Peyer's patch (tissue), 4 donors: ENCODE measurements at places on chromosomes 12 and 14. TPM values are rescaled to one million over a fixed set of nuclear protein-coding genes. Genes with fewer than 3 reads are reported as not detected.
A peak's percentile ranks its signal among the peaks of the same experiment; 100 is the strongest.

DNA sequence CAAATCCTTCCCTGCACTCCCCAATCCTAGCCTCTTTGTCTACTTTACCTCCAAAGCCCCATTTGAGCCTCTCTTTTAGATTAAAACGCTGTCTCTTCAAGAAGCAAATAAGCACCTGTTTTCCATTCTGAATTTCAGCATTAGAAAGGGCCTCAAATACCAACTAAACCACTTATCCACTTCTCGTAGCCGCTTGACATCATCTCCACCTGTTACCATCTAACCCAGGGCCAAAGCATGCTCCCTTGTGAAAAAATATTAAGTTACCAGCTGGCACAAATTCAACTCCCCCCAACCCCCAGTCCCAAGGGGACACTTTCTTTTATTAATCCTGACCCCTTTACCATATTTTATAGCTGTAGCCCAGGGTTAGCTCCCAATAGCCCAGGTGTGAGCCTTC lies 43.1 kb downstream of the GPHB5 start:
- H3K4me3 ChIP-seq, result no peak overlapping the region
- H3K36me3 ChIP-seq, result no peaks in the 10 kb centered on the region
- no peaks in the 10 kb centered on the region for H3K27me3 ChIP-seq
- DNase-seq, result no peak
- H3K27ac ChIP-seq, result no peak overlapping the region
- no peaks in the 10 kb centered on the region for H3K4me1 ChIP-seq

GRCh38 chr14:38623661-38624060 lies 367.8 kb upstream of the CLEC14A start:
- no peak for DNase-seq
- no peaks in the 10 kb centered on the region for H3K4me1 ChIP-seq
- H3K27me3 ChIP-seq, result no peaks in the 10 kb centered on the region
- no peaks in the 10 kb centered on the region for H3K36me3 ChIP-seq

- no peak for DNase-seq
- no peak overlapping the region for H3K27ac ChIP-seq
- peaks cover 5% of the 10 kb centered on the region for H3K4me1 ChIP-seq
- no peak overlapping the region for H3K4me3 ChIP-seq
These were observed 191.0 kb upstream of the RGS6 start for GRCh38 chr14:71741241-71741640.

DNA sequence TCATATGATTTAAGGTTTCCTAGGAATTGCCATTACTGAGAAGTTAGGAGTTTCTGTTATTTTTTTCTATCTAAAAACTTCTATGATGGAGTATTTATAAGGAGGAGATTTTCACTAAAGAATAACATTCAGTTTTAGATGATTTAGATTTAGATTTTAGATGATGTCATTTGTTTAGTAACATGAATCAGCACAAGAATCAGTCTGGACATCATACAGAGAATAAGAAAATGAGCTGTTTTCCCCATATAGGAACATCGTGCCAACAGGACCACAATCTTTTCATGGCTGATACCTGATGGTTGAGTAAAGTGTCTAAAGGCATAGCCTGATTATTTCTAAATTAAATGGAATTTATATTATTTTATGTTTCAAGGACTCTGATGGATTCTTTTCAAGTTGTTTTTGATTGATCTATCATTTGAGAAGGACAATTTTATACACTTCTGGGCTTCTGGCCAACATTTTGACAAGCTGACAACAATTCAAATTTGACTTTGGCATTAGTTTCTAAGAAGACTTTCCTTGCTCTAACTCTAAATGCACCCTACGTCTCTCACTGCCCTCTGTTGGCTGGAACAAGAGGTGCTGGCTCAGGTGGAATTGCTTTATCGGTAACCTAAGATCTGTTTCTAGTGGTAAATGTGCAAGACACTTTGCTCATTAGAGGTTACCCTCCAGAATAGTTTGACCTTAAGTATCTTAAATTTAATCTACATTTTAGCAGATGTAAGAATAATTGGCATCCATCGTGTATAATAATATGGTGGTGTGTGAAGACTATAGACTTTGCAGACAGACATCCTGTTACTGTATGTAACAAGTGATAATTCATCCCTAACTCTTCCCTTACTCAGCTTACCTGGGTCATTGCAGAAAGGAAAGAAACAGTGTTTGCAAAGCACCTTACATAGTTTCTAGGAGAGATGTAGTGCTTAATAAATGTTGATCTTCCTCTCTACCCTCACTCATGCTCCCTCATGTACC lies 42.8 kb upstream of the CPSF6 start:
- H3K27ac ChIP-seq, result no peak overlapping the region
- no peaks in the 10 kb centered on the region for H3K4me1 ChIP-seq
- no peaks in the 10 kb centered on the region for H3K27me3 ChIP-seq

DNA sequence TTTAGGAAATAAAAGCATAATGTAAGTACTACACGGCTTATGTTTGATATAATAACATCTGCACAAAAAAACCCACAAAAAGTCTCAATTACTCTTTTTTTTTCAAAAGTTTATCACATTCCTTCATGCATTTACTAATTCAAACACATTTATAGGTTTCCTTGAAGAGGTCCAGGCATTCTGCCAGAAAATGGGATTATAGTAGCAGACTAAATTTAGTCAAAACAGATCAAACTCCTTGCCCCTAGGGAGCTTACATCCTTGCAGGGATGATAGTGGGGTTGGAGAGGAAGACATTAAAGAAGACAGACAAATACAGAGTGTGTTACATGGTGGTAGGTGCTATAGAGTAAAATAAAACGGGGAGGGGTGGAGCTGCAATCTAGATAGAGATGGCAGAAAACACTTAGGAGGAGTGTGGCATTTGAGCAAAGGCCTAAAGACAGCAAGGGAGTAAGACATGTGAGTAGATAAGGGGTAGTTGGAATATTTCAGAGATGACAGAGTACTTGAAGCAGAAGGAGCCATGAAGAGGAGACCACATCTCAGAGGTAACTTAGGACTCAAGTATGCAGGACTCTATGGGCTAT lies 266.9 kb downstream of the PPFIA2 start:
- H3K4me3 ChIP-seq, result no peak overlapping the region
- H3K27me3 ChIP-seq, result no peaks in the 10 kb centered on the region
- no peak for DNase-seq
- no peaks in the 10 kb centered on the region for H3K4me1 ChIP-seq

- no peak overlapping the region for H3K4me3 ChIP-seq
- H3K36me3 ChIP-seq, result no peaks in the 10 kb centered on the region
- no peak for DNase-seq
- H3K4me1 ChIP-seq, result no peaks in the 10 kb centered on the region
- H3K27me3 ChIP-seq, result no peaks in the 10 kb centered on the region
- H3K27ac ChIP-seq, result no peak overlapping the region
These were observed 1221.4 kb downstream of the VRK1 start for GRCh38 chr14:98018628-98019027.

GRCh38 chr12:95300286-95300685 lies 82.7 kb downstream of the VEZT start:
- H3K4me1 ChIP-seq, result no peaks in the 10 kb centered on the region
- H3K36me3 ChIP-seq, result no peaks in the 10 kb centered on the region
- H3K4me3 ChIP-seq, result no peak overlapping the region
- H3K27ac ChIP-seq, result no peak overlapping the region
- no peaks in the 10 kb centered on the region for H3K27me3 ChIP-seq
- DNase-seq, result no peak

DNA sequence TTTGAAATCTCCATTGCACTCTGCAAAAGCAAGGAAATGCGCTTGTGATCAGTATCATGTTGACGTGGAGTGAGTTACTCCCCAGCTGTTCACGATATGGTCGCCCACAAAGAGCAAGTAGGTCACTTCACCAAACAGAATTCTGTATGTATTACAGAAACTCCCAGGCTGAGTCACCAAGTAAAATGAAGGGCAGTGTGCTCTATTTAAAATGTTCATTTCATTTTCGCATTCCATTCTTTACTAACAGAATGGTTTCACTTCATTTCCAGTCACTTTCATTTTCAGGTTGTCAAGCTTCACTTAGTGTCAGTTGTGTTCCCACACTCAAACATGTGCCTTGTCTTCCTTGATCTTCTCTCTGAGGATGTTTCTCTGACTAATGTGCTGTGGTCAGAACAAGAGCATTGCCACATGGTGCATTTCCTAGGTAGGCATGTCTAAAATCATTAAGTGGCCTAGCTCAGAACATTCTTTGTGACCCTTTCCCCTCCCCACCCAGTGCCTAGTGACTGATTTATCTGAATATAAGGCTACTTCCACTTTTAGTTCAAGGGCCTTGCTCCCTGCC lies 391.2 kb downstream of the RAD51B start:
- peak overlapping the region; percentile 72 for H3K27ac ChIP-seq
- no peaks in the 10 kb centered on the region for H3K36me3 ChIP-seq
- peak; percentile 55 for DNase-seq
- H3K27me3 ChIP-seq, result no peaks in the 10 kb centered on the region
- H3K4me1 ChIP-seq, result no peaks in the 10 kb centered on the region
- H3K4me3 ChIP-seq, result peak overlapping the region; percentile 38

DNA sequence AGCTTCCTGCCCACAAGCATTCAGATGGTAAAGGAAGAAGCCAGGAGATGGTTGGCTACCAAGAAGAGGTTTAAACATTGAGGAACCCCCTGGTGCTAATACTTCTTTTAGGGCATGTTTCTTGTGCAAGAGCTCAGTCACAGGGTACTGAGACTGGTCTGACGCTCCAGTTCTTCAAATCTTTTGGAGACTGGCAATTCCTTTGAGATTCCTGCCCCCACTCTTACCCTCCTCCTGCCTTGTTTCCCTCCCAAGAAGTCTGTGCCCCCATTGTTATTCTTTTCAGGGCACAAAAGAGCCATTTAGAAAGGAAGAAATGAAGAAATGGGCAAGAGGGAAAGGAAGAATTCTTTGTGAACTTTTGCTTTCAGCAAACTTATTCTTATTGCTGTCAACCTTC lies 11.8 kb downstream of the A2ML1 start:
- H3K36me3 ChIP-seq, result no peaks in the 10 kb centered on the region
- no peak overlapping the region for H3K27ac ChIP-seq
- no peaks in the 10 kb centered on the region for H3K4me1 ChIP-seq
- H3K27me3 ChIP-seq, result no peaks in the 10 kb centered on the region
- DNase-seq, result no peak

DNA sequence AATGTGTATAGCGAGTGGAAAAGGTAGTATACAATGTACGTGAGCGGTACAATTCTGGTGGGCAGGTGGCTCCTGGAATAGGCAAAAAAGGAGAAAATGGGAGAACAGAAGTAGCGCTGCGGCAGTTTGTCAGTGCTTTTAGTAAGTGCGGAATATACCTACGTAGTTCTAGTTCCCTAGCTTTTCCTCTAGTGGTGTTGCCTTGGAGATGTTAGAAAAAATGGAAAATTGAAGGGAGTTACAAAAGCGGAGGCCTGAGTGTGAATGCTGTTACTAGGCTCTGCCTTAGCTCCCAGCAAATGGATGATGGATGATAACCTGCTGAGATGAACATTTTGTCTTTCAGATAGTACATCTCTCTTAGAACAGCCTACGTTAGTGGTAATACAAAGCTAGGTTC lies 1.1 kb downstream of the TTC8 start:
- H3K36me3 ChIP-seq, result no peaks in the 10 kb centered on the region
- H3K4me1 ChIP-seq, result no peaks in the 10 kb centered on the region
- no peaks in the 10 kb centered on the region for H3K27me3 ChIP-seq

DNA sequence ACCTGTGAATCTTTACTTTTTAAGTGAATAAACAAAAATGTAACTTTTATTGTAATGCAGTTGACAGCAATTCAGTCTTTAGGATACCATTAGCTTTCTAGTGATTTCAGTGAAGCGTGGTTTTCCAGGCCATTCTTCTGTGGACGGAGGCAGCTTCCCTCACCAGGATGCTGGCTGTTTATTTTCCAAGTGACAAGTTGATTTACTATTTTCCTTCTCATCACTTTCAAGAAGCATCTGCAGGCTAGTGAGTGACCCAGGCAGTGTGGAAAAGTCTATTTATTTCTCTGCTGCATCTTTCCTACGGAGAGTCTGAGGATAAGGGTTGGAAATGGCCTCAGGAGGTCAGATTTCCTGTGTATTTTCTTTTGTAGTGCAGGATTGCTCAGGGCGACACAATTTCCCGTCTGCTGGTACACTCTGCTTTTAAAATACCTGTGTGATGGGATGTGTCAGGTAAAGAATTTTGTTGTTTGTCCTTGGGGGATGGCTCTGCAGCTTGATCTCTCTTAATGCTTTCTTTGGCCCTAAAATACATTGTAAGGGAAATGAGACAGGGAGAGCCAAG lies 467.8 kb downstream of the NRXN3 start:
- H3K4me3 ChIP-seq, result no peak overlapping the region
- no peaks in the 10 kb centered on the region for H3K36me3 ChIP-seq
- no peaks in the 10 kb centered on the region for H3K4me1 ChIP-seq
- no peak overlapping the region for H3K27ac ChIP-seq
- no peak for DNase-seq

GRCh38 chr12:127074161-127074560 lies 1192.8 kb upstream of the TMEM132C start:
- no peak overlapping the region for H3K4me3 ChIP-seq
- no peak for DNase-seq

DNA sequence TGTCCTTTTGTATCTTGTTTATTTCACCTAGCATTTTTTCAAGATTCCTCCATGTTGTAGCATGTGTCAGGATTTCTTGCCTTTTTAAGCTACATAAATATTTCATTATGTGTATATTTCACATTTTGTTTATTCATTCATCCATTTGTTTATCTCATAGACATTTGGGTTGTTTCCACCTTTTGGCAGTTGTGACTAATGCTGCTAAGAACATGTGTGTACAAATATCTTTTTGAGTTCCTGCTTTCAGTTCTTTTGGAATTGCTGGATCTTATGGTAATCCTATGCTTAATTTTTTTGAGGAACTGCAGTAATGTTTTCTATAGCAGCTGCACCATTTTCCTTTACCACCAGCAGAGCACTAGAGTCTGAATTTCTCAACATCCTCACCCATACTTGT lies 62.4 kb downstream of the SCN8A start:
- no peak for DNase-seq
- H3K27me3 ChIP-seq, result no peaks in the 10 kb centered on the region
- no peak overlapping the region for H3K27ac ChIP-seq

DNA sequence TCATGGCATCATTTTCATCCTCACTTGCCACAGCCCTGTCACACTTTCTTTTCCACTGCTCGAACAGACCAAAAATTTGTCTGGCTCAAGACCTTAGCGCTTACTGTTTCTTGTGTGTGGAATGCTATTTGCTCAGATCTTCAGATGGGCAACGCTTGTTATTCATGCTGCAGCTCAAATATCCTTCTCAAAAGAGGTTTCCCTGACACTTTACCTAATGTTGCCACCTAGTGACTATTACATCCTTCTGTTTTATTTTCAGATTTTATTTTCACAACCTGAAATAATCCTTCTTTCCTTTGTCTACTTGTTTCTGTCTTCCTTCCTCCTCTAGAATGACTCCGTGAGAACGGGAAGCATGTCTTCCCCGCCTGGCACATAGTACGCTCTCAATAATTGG lies 5.6 kb downstream of the FBXO33 start:
- no peaks in the 10 kb centered on the region for H3K36me3 ChIP-seq
- H3K27me3 ChIP-seq, result no peaks in the 10 kb centered on the region
- no peak for DNase-seq
- H3K27ac ChIP-seq, result no peak overlapping the region
- no peaks in the 10 kb centered on the region for H3K4me1 ChIP-seq

Gene TMEM121
- 2.5 TPM for total RNA-seq

Gene PCED1B
- total RNA-seq, result 11.6 TPM

Gene TBX5
- not detected for total RNA-seq

Gene RD3L
- not detected for total RNA-seq
